ENCODE measurements at places on chromosomes 6 and 20. TPM values are rescaled to one million over a fixed set of nuclear protein-coding genes. Genes with fewer than 3 reads are reported as not detected.

Gene TCF21
- 4.1 TPM for total RNA-seq

Gene TFAP2C
- 0.16 TPM for total RNA-seq

Gene SNTA1
- total RNA-seq, result 215 TPM

Gene CGA
- not detected for total RNA-seq

DNA sequence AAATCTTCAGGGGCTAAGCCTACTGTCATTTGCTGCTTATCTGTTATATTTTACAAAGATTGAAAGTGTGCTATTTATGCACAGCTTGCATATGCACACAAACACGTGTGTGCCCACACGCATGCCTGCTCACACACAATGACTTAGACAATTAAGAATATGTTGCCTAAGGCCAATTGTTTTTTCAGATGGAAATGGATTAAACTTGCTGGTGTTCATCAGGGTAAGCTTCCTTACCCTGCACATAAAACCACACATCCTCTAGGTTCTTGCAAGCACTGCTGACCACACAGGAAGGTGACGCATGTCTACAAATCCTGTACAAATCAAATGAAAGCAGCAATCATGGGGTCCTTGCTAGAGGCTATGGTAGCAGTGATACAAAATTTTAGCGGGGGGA, 58.4 kb downstream of the GJA10 start:
- DNase-seq, result no peak

DNA sequence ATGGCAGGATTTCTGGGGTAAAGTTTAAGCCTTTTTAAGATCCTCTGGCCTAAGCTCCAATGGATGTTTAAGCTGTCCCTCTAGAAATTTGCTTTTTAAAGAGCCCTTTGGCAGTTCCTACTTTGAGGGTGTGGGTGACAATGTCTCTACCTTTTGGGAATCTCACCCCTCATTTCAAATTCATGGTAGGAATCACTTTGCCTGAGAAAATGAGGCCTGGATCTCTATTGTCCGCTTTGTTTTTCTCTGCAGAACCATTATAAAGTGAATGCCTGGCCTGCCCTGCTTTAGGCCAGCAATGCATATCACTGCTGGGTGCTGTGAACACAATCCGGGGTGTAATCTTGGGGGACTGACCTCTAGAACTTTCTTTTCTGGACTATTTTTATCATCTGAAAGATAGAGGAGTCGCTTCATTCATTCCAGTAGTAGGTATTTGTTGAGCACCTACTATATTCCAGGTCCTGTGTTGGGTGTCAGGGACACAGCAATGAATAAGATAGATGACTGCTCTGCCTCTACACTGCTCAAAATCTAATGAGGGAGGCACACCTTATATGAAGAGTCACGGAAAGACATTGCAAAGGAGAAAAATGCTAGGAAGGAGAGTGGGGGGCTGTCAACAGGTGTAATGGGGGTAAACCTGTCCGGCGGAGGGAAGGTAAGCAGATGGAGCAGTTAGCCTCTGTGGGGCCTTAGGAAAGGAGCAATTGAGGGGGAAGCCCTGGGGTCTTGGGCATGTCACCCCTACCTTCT, 8.6 kb upstream of the COMMD7 start:
- DNase-seq, result no peak

GRCh38 chr6:165571721-165572132, 91.3 kb downstream of the PDE10A start:
- DNase-seq, result no peak

GRCh38 chr20:46621492-46621891, 29.8 kb downstream of the SLC13A3 start:
- DNase-seq, result no peak

DNA sequence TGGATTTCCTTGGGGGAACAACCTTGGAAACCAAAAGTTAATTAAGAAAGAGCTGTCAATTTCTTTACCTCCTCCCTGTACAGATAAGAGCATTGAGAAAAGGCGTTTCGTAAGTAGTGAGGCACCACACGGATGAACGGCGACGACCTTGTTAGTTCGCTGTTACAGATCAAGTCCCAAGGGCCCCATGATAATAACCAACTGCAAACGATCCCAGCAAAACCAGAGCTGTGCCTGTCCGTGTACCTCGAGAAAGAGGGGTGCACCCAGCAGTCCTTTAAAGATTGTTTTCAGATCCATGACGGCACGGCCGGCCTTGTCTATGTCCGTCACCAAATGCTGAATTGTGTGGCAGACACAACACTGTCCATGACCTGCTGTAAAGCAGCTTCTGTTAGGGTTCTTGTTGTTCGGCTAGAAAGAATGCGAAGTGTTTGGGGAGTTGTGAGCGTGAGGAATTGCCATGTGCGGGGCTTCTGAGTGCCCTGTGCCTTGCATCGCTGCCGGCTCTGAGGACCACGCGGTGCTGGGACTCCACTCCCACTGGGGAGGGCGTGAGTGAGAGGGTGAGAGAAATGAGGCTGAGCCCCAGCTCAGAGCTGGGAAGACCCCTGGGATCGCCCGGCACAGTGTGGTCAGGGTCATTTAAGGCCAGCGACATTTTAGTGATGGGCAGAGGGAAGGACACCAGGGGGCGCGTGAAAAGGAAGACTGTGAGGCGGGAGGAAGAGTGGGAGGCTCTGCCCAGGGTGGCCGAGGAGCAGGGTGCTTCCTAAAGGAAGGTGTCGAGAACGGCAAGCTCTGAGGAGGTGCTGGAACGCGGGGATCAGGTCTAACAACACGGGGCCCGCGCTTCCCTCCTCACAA, 136.8 kb upstream of the RPS6KA2 start:
- no peak for DNase-seq

DNA sequence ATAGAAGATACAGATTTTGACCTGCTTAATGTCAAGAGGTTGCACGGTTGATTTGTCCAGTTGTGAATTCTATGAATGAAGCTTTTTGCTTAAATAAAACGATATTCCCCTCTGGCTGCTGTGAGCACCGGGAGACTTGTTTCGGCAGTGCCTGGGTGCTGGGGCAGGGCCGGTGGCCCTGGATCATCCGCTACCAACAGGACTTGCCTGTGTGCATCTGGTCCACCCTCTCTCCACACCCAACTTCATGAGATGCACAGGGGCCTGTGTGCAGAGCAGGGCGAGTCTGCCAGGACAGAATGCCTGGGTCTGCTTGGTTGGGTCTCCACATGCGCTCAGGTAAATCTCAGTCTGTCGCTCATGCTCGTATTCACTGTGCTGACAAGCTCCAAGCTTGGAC, 65.5 kb downstream of the TSHZ2 start:
- no peak for DNase-seq

- DNase-seq, result no peak
Measured at GRCh38 chr6:76633259-76633658, 560.8 kb upstream of the IMPG1 start.

DNA sequence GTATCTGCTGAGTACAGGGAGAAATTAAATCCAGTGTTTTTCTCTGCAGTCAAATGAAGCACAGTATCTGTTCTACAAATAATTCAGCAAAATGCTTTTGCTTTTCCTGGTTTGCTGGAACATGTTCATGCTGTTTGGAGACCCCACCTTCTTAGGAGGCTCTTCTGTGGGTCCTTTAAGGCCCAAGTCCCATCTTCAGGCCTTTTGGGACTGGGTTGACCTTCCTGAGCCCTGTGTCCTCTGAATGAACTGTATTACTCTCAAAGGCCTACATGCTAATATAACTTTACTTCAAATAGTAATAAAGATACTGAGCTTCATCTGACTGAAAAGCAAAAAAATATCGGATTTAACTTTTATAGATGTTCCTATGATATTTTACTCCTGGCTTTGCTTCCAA, 19.3 kb downstream of the SMLR1 start:
- DNase-seq, result no peak

GRCh38 chr20:62965363-62965771, 12.9 kb downstream of the SLC17A9 start:
- no peak for DNase-seq

GRCh38 chr6:120671519-120671918, 662.8 kb downstream of the TBC1D32 start:
- no peak for DNase-seq

DNA sequence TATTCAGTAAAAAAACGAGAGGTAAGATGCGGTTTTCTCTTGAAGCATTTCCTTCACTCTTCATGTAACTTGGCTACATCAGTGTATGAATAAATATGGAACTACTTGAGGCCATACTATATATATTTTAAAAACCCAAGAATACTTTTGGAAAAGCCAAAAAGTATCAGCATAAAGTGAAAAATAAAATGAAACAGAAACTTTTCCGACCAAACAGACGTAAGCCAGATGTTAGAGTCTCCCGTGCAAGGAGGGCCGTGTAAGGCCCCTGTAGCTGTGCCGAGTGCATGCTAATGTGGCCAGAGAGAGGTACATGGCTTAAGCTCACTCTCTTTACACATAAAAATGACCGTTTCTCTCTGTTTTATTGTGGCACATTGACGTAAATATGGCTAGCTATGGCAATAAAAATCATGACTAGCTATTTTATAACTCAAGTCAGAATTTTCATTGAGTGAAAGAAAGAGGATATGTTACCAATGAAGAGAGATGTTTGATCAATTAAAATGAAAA, 140.1 kb upstream of the GMDS start:
- DNase-seq, result no peak

Measured in Right ventricle myocardium superior (tissue), 1 donor.